ENCODE measurements at places on chromosomes 3 and 15.

DNA sequence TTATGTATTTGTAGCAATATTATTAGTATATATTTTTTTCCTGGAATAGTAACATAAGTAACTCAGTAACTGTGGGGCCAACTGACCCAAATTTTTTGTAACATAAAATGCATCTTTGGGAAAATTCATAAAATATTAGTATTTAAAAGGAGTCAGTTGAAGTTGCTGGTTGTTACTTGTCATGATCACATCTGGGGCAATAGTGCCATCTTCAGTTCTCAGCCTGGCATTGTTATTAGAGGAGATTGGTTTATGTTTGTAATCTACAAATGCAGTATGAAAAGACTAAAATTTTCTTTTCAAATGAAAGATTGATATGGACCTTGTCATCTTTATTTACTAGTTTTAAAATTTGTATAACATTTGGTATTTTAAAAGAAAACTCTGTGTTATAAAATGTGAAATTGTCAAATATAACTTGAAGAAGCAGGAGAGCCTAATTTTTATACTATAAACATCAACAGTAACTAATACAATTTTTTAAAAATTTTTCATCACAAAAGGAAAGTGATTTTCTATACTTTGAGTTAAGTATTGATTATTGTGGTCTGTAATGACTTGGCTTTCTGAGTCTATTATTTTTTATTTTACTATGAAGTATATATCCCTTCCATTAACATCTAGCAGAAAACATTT is 38.8 kb upstream of the MLF1 start:
- peak; percentile 7 for DNase-seq

- no peak for DNase-seq
Observed at GRCh38 chr3:17670749-17671148, 71.7 kb downstream of the TBC1D5 start.

- DNase-seq, result no peak
Observed at GRCh38 chr3:152200476-152201420, 68.0 kb upstream of the MBNL1 start.

DNA sequence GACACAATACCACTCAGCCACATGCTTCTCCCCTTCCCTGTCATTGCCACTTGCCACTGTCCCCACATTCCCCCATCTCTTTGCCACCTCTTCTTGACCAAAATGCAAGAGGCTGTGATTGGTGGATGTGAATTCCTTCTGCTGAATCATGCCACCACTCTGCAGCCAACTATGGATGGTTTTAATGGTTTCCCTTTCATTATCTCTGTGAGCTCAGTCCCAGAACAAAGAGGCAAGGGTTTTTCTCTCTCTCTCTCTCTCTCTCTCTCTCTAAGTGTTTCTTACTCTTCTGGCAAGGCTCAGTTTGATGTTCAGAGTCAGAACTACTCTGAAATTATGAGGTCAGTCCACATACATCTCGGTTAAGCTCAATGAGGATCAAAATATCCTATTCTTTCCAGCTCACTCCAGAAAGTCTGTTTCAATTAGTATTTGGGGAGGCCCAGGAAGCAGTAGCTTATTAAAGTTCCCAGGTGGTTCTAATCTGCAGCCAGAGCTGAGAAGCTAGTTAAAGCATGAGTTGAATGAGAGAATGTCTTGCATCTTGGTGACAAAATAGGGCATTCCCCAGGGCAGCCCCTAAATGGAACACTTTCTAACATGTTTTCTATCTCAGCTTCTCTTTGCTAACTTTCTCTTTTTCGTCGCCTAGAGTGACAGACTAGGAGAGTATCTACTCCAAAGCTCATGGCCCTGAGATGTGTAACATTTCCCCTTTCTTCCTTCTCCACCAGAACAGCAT is 8.5 kb upstream of the ILDR1 start:
- no peak for DNase-seq

- peak; percentile 72 for DNase-seq
Observed at GRCh38 chr3:126287536-126288241, 69.5 kb downstream of the KLF15 start.

GRCh38 chr3:170689893-170690660 is 104.2 kb upstream of the SLC7A14 start:
- DNase-seq, result no peak

- DNase-seq, result no peak
Observed at GRCh38 chr3:99967796-99968195, 146.5 kb downstream of the FILIP1L start.

DNA sequence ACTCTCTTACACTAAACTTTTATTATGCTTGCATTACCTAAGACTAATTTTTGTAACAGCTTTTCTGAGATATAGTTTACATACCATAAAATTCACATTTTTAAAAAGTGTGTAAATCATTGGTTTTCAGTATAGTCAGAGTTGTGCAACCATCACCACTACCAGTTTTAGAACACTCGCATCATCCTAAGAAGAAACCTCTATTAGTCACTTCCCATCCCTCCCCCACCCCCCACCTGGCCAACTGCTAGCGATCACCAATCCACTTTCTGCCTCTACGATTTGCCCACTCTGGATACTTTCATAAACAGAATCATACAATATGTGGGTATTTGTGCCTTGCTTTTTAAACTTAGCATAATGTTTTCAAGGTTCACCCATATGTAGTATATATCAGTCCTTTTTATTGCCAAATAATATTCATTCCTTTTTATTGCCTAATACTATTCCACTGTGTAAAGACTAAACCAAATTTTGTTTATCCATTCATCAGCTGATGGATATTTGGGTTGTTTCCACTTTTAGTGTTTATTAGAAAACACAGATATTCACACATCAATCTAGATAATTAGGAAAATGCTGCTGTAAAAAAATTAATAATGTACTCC is 23.0 kb downstream of the UBP1 start:
- no peak for DNase-seq

GRCh38 chr15:78216276-78217104 is 17.9 kb downstream of the ACSBG1 start:
- DNase-seq, result no peak

GRCh38 chr15:77179541-77179998 is 108.7 kb upstream of the TSPAN3 start:
- no peak for DNase-seq

- DNase-seq, result no peak
Observed at GRCh38 chr3:179071027-179071322, 634 bp downstream of the ZMAT3 start.

GRCh38 chr3:87198774-87199173 is 28.3 kb upstream of the CHMP2B start:
- DNase-seq, result no peak

- no peak for DNase-seq
Observed at GRCh38 chr15:64905941-64906340, 5.8 kb upstream of the ANKDD1A start.

DNA sequence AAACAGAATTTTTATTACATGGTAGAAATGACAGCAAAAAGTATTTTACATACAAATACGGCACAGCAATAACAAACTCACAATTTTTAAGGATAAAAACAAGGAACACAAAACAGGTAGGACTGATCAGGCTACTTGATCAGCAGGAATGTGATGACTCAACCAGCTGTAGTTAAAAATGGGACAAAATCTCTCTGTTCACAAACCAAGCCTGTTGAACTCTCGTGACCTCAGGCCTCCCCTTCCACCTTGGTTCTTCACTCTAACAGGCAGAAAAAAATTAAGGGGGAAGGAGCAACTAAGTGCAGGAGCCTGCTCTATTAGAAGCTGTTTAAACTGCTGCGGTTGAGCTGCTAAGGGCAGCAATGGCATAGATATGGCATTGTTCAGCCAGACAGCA is 18.7 kb downstream of the FBXL22 start:
- DNase-seq, result no peak

DNA sequence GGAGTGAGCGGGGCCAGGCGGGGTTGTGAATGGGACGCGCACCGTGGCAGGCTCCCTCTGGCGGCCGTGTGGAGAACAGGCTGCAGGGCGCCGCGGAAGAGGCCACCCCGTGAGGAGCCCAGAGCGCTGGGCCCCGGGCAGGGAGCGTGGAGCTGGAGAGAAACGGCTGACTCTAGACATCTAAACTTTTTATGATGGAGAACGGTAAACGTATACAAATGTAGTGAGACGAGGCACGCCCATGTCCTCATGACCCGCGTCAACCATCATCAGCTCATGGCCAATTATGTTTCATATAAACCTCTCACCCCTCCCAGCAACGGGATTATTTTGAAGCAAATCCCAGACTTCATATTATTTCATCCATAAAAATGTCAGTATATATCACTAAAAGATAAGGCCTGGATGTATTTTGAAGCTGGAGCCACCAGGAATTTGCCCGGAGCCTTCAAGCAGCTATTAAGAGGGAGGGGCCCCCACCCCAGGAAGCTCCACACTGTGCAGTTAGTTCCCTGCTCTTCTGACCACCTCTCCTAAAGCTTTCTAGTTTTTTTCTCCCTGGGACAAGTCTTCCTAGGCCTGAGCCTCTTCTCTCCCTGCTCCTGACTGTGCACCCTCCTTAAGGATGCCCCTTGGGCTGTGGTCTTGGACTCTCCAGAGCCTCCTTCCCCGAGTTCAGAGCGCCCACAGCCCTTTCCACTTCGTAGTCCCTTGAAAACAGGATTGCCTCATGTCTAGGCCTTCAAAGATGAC is 149.5 kb downstream of the SMAD6 start:
- peak; percentile 93 for DNase-seq

DNA sequence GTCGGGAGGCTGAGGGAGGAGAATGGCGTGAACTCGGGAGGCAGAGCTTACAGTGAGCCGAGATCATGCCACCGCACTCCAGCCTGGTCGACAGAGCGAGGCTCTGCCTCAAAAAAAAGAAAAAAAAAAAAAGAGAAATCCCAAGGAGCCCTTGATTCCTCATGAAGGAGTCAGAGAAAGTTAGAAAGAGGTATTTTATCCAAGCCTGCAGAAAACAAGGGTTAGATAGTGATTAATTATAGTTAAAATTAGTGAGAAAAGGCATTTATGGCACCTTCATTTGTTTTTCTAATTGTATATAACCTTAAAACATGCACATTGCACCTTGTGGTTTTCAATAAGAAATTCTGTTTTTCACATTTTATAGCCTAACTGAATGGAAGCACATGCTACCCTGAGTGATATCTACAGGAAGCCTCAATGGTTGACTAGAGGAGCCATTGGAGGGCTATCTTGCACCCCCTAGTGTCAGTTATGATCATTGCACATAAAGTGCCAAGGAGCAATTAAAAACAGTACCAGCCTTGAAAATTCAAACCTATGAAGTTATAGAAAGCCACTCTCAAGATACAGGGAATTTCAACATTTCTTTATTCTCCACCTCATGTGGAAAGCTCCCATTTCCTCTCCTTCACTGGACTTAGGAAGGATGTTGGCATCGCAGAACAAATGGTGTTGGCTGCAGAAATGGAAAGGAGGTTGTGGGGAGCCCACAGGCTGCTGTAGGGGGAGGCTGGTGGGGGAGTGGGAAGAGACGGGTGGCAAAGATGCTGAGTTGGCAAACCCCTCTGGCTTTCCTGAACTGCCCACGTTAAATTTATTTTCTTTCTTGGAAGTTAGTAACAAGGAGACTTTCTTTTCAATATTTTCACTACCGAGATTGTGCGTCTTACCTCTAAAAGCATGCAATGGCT is 48.5 kb downstream of the ITGA11 start:
- peak; percentile 60 for DNase-seq

DNA sequence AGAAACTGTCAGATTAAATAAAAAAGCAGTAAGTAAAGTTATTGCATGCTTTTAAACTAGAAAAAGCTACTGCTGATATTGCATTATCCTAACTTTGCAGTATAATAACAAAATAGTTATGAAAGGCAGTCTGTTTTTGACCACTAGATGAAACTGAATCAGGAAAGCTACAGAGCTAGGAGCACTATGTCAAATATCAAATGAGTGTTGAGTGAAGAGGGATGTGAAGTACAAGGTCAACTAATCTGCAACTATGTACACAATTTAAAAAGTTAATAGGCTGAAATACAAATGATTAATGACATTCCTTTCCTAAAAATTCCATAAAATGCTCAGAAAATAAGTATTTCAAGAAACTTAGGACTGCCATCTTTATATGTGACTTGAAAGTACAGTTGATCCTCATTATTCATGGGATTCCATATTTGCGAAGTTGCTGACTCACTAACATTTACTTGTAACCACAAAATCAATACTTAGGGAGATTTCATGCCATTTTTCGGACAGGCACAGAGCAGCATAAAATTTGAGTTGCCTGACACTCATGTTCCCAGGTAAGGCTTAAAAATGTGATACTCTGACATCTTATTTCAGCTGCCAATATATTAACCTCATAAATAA is 34.5 kb downstream of the SLC4A7 start:
- no peak for DNase-seq

- no peak for DNase-seq
Observed at GRCh38 chr15:92711457-92711831, 55.9 kb upstream of the FAM174B start.

DNA sequence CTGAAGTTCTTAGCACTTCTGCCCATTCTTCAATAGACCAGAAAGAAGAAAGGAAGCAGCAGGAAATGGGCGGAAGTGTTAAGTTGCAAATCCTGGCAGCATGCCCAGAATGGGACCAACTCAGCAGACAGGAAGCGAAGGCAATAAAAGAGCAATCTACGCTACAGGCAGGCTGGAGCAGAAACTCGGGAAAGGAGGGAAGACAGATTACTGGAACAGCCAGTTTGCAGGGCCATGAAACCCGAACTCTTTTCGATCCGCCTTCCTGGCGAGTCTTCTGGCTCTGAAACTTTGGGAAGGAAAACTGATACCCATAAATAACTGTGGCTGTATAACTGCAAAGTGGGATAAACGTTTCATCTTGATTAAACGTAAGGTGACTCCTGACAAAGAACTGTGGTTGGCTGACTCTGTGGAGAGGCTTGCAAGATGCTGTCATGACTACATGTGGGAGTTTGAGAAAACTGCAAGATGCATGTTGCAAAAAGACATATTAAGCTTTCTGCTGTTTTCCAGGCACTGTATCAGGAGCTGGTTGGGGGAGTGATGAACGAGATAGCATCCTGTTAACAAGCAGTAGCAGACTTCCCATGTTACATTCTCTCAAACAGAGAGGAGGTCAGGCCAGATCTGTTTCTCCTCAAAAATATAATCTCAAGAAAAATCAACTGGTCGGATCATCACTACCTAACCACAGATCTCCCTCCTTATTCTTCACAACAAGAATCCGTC is 67.8 kb downstream of the FMN1 start:
- DNase-seq, result peak; percentile 31

GRCh38 chr15:98039596-98039995 is 79.1 kb downstream of the ARRDC4 start:
- no peak for DNase-seq

All from hepatic stellate cell (primary cell).